HL-60 (cell line): ENCODE measurements at places on chromosomes 16 and 17.

- DNase-seq, result peak; percentile 44
These were observed 32.2 kb downstream of the DHX38 start for GRCh38 chr16:72125635-72126428.

DNA sequence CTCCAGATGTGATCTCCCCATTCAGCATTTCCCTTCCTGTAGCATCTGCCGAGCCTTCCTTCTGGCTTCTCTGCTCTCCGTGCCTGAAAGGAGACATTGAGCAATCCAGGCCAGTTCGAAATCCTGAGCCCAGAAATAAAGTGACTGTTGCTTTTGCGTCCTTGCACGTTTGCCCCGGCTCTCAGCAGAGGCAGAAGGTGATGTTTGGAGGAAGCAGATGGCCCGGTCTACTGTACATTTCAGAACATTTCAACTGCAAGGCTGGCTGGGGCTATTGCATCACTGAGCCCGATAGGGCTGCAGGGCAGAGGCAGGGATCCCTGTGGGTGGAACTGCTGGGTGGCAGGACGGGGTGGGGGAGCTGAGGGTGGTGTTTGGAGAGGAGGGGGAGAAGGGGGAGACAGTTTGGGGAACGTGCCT lies 29.4 kb downstream of the IRF8 start:
- DNase-seq, result peak; percentile 87

GRCh38 chr17:31497994-31498826 lies 106.7 kb downstream of the RAB11FIP4 start:
- DNase-seq, result no peak

DNA sequence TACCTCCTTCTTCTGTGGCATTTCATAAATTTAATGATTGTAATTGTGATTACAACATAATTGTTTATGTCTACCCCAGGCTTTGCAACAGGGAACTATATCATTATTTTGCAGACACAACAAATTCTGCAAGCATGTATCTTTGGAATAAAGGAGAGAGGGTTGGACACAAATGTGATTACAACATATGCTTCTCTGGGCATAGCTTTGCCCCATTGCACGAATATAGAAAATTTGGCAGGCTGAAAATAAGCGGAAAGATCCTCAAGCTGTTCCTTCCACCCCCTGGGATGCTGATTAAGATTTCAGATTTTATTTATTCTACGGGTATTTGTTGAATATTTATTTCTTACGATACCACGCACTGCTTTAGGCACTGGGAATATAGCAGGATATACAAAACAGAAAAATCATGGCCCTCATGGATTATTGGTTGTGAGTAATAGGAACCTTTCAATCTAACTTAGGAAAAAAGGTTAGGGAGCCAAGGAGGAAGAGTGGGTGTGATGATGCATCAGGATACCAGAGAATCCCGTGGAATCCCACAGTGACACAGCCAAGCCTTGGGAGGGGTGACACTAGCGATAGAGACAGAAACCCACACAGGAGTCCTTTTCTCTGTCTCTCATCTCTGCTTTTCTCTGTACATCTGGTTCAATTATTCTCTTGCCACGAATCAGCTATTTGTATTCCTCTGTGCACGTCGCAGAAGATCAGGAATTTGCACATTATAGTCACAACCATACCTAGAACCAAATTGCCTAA lies 520.7 kb downstream of the MAF start:
- no peak for DNase-seq

GRCh38 chr17:19724501-19725420 lies 8.4 kb upstream of the SLC47A2 start:
- peak; percentile 57 for DNase-seq

GRCh38 chr16:75660726-75661302 lies 13.2 kb downstream of the TERF2IP start:
- no peak for DNase-seq

GRCh38 chr16:10138881-10139280 lies 43.3 kb downstream of the GRIN2A start:
- no peak for DNase-seq

DNA sequence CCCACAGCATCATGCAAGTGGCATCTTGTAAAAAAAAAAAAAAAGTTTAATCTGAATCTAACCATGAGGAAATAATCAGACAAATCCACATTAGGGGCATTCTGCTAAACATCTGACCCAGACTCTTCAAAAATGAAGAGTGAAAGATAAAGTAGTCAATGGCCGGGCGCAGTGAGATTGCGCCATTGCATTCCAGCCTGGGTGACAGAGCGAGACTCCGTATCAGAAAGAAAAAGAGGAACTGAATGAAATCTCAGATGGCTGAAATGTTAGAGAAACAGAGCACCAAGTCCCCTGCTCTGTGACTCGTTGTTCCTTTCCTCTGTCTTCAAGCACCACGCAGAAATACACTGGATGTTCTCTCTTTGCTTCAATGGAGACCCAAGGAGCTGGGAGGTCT lies 12.7 kb upstream of the RNF135 start:
- DNase-seq, result peak; percentile 77

- DNase-seq, result no peak
These were observed 37.9 kb downstream of the SOX8 start for GRCh38 chr16:1019231-1020090.

DNA sequence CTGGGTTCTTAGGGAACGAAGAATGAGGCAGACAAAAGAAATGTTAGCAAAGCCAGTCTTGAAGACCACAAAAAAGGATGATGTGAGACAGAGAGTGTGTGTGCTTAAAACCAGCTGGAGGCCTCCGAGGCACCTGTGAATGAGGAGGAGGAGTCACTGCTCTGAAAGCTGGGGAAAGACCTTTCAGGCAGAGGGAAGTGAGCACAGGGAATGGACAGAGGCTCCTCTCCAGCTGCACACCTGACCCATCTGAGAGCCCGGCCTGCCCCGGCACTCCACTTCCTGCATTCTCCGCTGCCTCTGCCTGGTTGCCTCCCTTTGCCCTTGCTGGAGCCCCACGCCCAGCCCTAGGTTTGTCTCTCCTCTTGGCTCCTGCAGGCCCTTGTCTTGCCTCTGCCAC lies 55.2 kb upstream of the SREBF1 start:
- DNase-seq, result no peak
